ENCODE measurements at places on chromosomes 6 and 20.

- no peak for DNase-seq
Measured at GRCh38 chr20:40692240-40693011, 3.4 kb upstream of the MAFB start.

DNA sequence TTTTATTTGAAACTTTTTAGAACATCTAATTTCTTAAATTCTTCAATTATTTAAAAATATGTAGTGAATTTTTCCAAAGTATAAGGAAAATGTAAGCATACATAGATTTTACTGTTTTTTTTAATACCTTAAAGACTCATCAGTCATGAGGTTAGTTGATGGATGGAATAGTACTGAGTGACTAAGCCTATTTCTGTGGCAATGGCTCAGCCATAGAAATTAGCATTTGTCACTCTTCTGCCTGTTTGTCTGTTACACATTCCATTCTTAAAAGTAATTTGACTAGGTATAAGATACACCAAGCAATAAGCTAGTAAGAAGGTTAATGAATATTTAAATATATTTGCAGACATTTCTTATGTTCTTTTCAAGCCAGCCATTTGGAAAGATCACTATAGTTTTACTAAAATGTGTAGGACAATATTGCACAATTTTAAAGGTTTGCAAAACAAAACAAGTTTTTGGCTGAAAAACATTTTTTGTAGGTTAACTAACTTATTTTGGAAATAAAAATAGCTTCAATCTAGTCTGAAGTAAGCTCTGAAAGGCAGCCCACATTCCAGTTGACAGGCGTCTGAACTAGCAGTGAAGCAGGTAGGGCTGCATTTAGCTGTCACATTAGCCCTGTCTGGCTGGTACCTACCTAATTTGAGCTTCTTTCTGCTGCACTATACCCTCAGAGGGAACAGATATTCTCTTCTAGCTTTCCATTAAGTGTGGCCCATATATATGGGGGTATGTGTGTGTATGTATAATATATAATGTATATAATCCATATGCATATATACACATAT, 385.7 kb downstream of the GRIK2 start:
- no peak for DNase-seq

DNA sequence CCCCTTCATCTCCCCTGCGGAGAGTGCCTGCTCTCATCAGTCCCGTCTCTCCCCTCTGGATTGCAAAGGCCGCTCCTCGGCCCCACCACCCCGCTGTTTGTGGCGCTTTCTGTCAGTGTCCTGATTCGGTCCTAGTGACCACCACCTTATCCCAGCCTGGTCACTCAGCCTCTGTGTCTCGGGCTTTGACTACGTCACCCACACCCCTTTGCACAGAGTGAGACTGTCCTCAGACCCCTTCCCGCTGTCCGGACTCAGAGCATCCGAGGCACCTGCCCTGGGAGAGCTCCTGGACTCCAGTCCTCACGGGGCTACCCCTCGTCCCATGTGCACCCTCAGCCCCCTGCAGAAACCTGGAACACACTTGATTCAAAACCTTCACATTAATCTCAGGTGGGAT, 380.2 kb downstream of the TAF4 start:
- DNase-seq = no peak

DNA sequence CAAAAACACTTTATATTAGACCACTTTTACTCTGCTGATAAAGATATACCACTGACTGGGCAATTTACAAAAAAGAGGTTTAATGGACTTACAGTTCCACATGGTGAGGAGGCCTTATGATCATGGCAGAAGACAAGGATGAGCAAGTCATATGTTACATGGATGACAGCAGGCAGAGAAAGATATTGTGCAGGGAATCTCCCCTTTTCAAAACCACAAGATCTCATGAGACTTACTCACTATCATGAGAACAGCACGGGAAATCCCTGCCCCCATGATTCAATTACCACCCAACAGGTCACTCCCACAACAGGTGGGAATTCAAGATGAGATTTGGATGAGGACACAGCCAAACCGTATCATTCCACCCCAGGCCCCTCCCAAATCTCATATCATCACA, 1383.8 kb upstream of the MAP3K7 start:
- DNase-seq = no peak

- no peak for DNase-seq
Measured at GRCh38 chr20:41538810-41539596, 79.2 kb downstream of the CHD6 start.

GRCh38 chr6:15575357-15576033, 87.3 kb downstream of the DTNBP1 start:
- DNase-seq = no peak

DNA sequence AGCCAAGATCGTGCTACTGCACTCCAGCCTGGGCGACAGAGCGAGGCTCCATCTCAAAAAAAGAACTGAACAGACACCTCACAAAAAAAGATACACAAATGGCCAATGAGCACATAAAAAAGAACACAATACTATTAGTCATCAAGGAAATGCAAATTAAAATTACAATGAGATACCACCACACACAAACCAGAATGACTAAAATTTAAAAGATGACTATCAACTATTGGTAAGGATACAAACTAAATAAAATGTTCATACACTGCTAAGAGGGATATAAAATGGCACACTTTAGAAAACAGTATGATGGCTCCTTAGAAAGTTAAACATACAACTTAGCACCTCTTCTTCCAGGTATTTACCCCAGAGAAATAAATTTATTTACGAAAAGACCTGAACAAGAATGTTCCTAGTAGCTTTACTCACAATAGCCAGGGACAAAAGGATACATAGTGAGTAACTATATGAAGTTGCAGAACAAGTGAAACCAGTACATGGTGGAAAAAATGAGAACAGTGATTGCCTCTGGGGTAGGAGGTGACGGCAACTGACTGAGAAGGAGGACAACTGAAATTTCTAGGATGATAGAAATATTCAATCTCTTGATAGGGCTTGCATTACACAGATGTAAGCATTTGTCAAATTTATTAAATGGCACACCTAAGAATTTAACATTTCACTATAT, 53.2 kb downstream of the FAM8A1 start:
- no peak for DNase-seq

DNA sequence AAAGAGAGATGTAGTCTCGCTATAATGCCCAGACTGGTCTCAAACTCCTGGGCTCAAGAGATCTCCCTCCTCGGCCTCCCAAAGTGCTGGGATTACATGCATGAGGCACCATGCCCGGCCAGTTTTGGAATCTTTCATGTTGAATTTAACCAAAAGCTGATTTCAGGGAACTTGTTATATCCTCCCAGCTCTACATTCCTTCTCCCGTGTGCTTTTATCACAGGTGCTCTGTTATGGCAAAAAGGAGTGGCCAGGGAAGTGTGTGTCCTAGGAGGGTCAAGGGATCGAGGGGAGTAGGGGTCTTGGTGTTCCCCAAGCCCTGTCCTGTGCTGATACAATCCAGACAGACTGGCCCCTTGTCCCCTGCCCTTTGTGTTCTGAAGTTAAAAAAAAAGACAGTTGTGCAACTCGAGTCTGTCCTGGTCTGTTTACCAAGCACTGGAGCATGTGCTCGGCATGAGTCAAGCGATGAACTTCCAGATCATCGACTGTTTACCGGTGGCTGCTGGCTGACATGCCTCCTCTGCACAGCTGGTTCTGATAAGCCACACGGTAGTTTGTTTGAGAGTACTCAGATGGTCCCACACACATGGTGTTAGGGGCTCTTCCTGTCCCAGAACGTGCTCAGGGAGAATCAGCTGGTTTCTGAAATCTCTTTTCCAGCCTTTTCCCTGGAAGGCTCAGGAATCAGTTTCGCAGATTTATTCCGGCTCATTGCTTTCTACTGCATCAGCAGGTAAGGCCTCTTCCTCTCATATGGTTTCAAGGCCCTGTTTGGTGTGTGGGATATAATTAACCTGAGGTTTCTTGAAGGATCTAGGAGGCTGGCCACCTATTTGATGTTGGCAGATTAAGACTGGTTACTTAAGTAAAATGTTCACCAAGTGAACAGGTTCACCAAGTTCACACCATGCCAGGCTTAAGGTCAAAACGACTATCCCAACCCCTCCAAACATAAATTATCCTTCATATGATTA, 52.6 kb upstream of the NAA20 start:
- no peak for DNase-seq

DNA sequence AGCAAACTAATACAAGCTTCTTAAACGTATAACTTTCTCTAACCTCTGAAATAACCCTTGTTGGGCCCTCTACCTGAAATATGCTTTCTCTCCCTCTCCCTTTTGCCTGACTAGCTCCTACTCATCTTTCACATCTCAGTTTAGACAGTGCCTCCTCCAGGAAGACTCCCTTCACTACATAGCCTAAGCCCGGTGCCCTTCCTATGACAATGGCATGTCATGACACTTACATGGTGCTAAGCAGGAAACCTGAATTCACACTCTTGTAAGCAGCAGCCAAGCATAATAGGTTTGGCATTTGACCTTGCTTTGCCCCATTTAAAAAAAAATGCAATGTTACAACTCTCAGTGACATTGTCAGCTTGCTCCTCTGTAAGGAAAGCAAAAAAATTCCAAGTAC, 33.1 kb upstream of the FBXL4 start:
- no peak for DNase-seq

GRCh38 chr6:36695414-36695813, 2.2 kb upstream of the RAB44 start:
- no peak for DNase-seq

GRCh38 chr6:16236009-16236501, 2.3 kb upstream of the GMPR start:
- no peak for DNase-seq

DNA sequence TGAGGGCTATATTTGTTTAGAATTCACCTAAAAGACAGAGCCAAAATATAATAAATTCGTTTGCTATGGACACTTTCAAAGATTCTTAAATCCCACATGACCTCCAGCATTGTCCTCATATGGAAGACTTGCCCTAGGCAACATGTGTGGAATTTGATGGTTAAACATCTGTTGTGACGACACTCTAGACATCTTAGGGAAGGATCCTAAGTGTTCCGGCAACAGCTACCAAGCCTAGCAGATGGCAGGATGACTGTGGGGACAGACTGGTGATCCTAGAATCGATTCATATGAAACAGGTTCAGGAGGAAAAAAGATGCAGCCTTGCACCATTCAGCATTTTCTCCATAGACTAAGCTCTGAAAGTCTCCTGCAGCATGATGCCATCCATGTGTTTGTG, 77.6 kb upstream of the BACH2 start:
- DNase-seq = no peak

- DNase-seq = no peak
Measured at GRCh38 chr6:16319813-16320532, 81.6 kb downstream of the GMPR start.

DNA sequence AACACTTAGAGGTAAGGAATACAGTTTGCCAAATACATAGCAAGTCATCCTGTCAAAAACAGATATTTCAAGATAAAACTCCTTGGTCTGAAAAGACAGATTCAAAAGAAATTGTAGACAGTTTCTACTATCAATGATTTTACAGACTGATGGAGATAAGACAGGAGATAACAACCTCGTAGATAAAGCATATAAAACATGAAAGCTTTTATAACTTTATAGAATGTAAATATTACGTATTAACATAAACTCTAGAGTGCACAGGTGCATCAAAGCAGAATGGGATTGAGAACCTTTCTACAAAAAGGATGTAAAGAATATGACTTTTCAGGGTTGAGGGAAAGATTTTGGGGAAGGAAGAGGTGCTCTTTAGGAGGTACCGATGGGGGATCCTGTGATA, 158.0 kb upstream of the CENPW start:
- DNase-seq = no peak

GRCh38 chr20:38165966-38166702, 1.1 kb upstream of the TGM2 start:
- no peak for DNase-seq

DNA sequence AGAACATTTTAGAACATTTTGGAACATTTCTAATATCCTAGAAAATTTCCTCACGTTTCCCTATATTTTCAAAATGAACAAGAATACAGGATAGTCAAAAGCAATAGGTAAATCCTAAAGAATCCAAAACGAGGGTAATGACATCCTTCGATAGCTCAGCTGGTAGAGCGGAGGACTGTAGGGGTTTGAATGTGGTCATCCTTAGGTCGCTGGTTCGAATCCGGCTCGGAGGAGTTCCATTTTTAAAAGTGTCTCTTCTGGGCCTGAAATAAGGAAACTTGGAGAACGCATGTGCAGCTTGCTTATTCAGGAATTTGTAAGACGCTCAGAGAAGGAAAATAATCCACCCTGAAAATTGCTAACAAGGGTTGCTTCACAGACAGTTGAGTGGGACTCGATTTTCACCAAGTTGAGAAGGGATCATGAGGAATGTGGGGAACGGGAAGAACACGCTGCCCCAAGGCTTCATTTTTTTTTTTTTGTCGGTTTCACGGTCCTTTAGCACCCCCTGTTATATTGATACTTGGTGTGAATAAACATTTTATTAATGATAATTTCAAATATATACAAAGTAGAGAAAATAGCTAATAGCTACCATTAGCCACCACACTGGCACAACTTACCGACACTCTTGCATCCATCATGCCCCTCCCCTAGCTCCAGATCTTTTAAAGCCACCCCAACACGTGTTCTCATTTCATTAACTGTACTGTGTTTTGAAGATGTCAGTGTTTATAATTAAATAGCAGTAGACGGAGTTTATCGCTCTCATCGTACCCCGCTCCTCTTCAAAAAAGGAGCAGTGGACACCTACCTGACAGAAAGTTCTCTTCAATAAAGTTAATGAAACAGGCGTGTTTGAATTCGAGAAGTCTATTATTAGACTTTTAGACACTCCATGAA, 1.8 kb upstream of the ABT1 start:
- no peak for DNase-seq

GRCh38 chr6:55131616-55132015, 42.7 kb upstream of the HCRTR2 start:
- no peak for DNase-seq

GRCh38 chr6:38912378-38912777, 136.2 kb upstream of the GLP1R start:
- no peak for DNase-seq

- DNase-seq = no peak
Measured at GRCh38 chr6:35228481-35228880, 14.7 kb downstream of the SCUBE3 start.

GRCh38 chr6:156161471-156161870, 615.7 kb upstream of the ARID1B start:
- no peak for DNase-seq

DNA sequence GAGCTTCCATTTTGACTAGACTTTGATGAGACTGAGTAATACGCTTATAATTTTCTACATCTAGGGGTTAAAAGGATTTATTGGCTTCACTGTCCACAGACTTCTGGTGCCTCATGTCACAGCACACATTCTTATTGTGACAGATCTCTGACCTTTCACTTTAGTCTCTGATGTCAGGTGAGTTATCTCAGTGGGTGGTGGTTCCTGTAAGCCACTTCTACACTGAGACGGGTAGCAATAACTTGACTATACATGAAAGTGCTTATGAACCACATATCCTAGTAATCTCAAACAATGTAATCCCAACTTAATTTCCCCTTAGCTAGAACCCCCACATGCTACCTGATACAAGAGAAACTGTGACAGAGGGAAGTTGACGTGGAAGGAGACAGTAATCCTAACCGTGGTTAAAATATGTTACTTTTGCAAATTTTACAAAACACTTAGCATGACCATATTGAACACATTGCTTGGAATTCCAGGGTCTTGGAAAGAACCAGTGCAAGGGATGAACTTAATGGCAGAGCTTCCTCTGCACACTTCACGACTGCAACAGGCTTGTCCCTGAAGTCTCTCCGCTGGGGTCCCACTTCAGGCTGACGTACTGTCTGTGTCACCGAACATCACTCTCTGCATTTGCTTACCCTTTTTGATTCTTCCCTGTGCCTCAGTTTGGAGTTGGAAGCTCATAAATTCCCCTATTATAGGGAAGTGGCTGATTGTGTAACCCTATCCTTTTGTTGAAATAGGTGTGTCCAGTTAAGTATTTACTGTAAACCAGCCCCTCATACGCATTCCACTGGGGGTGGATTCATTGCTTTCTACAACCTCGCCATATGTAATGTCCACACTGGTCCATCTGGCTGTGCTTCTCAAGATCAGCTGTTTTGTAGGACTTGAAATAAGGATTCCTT, 6.4 kb upstream of the TRIM40 start:
- DNase-seq = no peak
